ENCODE measurements at places on chromosomes 4 and X. TPM values are rescaled to one million over a fixed set of nuclear protein-coding genes. Genes with fewer than 3 reads are reported as not detected.

DNA sequence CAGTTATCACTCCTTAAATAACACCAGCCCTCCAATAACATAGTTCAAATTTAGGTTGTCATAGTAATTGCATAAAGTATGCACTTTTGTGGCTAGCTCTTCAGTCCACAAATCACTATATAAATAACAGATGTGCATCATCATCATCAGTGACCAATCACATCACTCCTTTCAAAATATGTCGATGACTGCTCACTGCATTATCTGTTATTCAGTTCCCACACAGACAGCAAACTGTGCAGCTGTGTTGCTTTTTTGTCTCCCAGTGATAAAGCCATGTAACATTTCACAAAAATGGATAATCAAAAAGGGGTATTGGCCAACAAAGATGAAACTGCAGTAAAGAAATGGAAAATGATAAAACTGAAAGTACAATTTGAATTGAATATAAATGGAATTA, 205.4 kb downstream of the DCLK2 start:
- DNase-seq = no peak

DNA sequence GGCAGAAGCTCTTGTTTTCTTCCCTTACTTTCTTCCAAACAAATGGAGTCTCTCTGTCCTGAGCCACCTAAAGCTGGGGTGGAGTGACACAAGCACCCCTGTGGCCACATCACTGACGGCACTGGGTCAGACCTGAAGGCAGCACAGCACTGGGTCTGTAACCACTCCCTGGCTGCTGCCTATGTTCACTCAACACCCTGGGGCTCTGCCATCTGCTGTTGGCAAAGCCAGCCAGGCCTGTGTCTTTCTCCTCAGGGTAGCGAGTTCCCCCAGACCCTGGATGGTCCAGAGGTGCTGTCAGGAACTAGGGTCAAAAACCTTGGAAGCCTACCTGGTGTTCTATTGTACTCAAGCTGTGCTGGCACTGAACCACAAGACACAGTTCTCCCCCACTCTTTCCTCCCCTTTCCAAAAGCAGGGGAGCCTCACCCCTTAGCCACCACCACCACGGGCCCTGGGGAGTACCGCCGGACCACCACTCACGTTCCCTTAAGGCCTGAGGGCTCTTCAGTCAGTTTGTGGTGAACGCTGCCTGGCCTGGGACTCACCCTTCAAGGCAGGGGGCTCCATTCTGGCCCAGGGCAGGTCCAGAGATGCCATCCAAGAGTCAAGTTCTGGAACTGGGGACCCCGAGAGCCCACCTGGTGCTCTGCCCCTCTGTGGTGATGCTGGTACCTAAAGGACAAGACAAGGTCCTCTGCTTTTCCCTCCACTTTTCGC, 31.5 kb downstream of the TMEM271 start:
- DNase-seq = no peak

GRCh38 chr4:81032771-81033684, 2.5 kb downstream of the BMP3 start:
- DNase-seq = no peak

The DDIT4L gene
- not detected for total RNA-seq

DNA sequence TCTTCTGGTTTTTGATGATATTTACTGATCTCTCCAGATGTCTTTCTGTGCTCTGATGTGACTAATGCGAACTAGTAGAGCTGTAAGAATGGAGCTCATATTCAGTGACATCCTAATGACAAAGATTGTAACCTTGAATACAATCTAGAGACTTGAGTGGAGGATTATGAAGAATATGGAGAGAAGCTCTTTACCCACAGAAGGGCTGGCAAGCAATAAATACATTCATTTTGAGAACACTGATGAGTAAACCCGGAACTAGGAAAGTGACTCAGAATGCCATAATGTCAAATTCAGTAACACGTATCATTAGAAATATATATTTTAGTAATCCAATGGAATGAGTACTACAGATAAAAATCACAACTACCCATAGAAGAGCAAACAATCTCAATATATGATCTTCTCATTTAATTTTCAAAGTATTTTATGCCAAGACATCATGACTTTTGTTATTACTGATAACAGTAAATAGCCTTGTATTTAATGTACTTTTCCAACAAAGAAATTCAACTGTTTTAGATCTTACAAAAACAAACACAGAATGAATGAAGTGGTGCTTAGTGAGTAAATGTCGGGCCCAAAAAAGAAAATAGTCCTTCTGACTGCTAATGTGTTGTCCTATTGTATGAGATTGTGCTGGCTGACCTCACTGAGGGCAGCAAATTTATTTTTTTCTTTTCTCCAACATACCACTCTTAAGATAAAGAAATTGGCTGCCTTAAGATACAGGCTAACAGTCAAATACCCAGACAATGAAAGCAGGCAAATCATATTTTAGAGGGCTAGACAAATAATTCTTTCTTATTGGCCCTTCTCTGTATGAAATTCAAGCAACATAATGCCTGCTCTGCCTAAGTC, 49.2 kb upstream of the HDAC8 start:
- no peak for DNase-seq

DNA sequence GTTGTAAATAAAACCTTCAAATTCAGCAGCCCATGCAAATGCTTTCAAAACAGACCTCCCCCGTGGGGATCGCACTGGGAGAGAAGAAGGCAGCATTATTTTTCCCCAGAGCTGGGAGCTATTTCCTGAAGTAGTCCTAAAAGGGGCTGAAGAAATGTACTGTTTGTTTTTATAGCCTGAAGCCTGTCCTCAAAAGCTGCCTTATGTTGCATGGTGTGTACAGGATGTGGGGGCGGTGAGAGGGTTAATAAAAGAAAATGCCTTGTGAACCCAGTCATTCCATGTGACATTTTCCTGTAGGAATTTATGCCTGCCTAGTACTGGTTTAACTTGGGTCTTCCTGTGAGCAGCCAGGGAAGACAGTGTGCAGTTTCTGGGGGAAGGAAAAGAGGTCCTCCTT, 144.1 kb downstream of the SOWAHB start:
- no peak for DNase-seq

The RTL9 gene
- total RNA-seq = not detected

DNA sequence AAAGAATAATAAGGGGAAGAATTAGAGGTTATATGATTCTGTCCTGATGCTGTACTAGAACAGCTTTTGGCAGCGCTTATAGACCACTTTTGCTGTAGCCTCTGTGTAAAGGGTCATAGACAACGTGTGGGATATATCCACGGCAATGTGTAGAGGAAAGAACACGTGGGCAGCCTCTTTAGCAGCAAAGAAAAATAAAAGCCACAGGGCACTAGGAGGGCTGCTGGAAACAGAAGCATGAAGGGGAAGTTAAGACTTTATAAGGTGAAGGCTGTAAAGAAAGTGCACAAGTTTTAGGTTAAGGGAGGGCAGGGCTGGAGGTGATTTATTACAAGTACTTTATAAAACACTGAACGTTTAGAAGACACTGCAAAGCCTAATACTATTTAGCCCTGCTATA, 20.1 kb upstream of the PHEX start:
- no peak for DNase-seq

DNA sequence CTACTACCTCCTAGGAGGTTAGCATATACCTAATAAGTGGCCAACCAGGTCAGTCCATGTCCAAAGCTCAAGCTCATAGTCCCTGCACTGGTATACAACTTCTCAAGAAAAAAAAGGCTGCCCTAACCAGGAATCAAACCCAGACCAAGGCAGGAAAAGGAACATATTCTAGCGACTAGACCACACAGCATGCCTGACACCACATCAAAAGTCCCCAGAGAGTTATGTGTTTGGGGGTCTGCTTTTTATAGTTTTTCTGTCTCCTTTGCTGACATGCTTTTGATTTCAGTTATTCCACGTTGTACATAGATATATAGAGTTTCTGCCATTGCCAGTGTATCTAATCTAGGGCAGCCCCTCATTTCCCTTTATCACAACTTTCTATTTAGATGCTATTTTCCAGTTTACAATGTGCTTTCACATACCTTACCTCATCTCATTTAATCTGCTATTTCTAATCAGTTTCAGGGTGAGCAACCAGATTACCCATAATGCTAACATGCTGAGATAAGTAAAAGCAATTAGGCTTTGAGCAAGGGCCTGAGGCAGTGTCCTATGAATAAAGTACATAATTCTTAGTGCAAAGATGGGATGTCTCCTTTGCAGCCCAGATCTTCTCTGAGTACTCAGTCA, 17.8 kb downstream of the ARHGEF6 start:
- DNase-seq = no peak

DNA sequence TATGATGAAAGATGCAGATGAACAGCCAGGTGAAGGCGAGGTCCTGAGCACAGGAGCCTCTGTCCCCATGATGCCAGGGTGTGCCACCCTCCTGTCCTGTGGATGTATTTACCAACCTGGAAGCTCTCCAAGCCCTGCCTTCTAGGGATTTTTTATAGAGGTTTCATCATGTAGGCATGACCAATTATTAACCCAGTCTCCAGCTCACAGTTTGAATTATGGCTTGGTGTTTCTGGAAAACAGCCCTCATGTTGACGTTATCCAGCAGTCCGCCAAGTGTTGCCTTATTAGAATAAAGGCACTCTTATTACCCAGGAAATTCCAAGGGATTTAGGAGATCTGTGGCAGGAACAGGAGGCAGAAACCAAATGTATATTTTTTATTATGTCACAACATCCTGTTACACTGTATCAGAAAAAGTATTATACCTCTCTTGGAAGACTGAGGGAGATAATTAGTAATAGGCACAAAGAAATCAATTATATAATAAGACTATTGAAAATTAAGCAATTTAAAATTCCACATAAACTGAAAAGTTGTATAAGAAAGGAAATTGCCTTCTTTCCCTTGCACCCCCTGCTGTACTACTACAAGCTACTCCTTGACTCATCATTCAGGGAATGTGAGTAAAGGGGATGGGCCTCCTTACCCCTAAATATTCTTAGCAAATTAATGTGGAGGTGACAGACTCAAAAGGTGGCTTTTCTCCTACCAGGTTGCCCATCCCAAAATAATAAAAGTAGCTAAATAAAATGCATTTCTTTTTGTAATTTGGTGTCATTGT, 129.6 kb downstream of the ZNF330 start:
- DNase-seq = no peak

DNA sequence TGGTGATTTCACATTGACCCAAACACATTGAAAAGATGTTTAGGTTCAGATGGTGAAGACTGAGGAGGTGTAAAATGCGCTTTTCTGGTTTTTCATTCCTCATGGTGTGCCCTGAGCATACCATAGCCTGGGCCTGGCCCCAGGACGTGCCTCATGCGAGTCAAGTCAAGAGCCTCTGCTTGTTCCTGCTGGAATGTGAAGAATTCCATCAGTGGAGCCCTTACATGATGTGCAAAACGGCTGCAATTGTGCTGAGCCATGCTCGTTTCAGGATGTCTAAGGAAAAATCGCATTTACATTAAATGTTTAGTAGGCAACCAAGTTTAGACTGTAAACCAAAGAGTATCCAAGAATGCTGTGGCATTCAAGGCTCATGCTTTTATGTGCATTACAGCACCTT, 34.9 kb downstream of the GYG2 start:
- DNase-seq = no peak

The APLN gene
- total RNA-seq = 0.10 TPM

Measured in naive thymus-derived CD4-positive, alpha-beta T cell (primary cell).